ENCODE measurements at places on chromosomes 16 and 17.

GRCh38 chr16:4606354-4606753, 8.3 kb downstream of the UBALD1 start:
- no peak for DNase-seq

DNA sequence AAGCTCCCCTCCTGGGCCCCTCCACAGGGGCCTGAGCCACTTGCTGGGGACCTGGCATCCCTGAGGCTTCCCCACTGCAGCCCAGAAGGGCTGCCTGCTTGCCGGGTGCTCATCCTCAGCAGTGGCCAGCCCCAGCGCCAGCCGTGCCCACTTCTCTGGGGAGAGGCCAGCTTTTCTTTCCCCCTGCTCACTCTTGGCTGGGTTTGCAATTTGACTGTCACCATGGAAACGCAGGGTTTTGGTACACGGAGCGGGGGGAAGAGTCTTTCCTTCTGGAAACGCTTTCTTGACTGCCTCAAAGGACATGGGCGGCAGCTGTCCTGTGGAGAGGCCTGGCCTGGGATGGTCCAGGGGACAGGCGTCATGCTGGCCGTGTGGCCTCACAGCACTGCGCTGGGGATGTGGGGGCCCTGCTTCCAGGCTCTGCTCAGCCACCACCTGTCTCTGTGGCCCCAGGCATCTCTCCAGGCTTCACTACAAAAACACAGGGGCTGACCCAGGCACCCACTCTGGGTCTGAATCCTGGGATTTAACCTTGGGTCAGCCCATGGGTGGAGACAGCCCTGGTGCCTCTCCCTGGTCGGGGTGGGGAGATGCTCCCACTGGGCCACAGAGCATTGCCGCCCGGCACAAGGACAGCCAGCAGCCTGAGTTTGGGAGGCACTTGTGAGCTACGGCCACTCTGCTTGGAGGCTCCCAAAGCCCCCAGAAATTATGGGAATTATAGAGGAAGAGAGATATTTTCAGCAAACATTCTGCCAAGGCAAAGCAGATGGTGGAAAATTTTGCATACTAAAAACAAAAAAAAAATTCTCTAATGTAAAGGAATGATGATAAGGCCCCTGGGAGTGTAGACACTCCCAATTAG, 45.9 kb upstream of the DOC2B start:
- DNase-seq = no peak

- DNase-seq = no peak
Measured at GRCh38 chr16:17468611-17469010, 2.1 kb downstream of the XYLT1 start.

- DNase-seq = no peak
Measured at GRCh38 chr17:6035801-6036394, 34.3 kb upstream of the WSCD1 start.

- DNase-seq = no peak
Measured at GRCh38 chr16:49596648-49597291, 223.2 kb downstream of the C16orf78 start.
